ENCODE measurements at places on chromosomes 1 and 21.

GRCh38 chr1:6586404-6586816 is 6.6 kb downstream of the ZBTB48 start:
- no peak for DNase-seq

GRCh38 chr1:94542088-94542870 is 720 bp upstream of the F3 start:
- no peak for DNase-seq

- DNase-seq, result no peak
Observed at GRCh38 chr1:2330519-2331199, 60.7 kb downstream of the MORN1 start.

- no peak for DNase-seq
Observed at GRCh38 chr21:23578027-23578426, 2029.3 kb downstream of the MRPL39 start.

DNA sequence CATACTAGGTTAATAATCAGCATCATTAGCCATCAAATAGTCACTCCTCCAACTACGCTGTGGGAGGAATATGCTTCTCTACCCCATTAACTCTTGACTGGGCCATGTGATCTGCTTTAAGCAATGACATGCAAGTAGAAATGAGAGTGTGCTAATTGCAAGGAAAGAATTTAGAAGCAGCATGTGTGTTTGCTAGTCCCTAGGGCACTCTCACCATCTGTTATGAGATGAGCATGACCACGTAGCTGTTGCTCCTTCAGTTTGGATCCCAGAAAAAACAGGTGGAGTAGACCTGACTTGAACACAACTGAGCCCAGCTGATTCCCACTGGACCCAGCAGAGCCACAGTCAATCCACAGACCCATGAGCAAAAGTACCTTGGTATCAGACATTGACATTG is 19.7 kb upstream of the RGS7 start:
- no peak for DNase-seq

DNA sequence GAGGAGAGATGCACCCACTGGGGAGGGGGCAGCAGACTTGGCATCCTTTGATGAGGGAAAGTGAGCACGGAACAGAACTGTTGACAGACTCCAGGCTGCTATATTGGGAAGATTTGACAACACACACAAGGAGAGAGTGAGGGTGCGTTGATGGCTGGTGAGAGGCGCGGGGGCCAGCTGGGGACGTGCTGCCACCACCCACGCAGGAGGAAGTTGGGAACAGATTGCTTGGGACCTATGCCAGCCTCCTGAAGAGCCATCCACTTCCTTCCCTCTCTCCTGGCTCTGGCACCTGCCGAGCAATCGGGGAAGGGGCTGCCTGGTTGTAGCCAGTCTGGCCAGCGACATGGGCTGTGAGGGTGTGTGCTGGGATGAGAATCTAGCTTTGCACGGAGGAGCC is 223.7 kb upstream of the CSF3R start:
- DNase-seq, result no peak

DNA sequence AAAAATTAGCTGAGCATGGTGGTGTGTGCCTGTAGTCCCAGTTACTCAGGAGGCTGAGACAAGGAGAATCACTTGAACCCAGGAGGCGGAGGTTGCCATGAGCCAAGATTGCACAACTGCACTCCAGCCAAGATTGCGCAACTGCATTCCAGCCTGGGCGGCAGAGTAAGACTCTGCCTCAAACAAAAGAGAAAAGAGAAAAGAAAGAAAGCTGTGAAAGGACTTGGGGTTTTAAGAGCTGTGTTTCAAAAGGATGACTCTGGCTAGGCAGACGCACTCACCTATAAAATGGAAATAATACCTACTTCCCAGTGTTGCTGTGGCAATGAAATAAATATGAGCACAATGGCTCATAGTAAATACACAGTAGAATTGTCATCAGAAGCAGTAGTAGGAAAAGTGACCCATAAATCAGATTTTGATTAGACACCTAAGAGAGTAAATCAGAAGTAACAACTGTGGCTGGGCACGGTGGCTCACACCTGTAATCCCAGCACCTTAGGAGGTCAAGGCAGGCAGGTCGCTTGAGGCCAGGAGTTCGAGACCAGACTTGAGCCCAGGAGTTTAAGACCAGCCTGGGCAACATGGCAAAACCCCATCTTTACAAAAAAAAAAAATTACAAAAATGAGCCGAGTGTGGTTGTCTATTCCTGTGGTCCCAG is 45.9 kb upstream of the PUM1 start:
- no peak for DNase-seq

DNA sequence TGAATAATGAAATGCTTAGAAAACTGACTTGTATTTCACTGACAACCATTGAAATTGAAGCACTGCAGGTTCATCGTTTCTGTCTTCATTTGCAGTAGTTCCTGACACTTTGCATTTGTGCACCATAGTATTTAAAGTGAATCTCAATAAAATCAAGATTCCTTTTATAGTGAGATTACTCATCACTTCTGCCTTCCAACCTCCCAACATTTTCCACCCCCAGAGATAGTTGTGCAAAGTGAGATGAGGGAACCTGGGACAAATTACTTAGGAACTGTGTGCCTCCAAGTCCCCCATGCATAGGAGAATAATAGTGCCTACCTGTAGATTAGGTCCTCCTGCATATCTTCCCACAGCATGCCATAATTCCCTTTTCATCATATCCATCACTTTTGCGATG is 114.9 kb upstream of the DPT start:
- DNase-seq, result no peak

DNA sequence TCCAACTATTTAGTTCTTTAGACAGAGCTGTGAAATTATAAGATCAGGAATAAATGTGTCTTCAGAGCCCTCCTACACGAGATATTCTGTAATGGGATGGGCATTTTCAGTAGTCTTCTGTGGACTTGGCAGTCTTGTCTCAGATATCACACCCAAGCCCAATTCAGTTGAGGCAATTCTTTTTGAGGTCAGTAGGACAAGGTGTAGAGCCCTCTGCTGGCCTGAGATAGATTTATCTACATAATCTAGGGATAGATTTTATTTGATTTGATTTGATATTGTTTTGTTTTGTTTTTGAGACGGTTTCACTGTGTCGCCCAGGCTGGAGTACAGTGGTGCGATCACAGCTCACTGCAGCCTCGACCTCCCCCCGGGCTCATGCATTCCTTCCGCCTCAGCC is 77.5 kb downstream of the FMN2 start:
- DNase-seq, result peak; percentile 13

DNA sequence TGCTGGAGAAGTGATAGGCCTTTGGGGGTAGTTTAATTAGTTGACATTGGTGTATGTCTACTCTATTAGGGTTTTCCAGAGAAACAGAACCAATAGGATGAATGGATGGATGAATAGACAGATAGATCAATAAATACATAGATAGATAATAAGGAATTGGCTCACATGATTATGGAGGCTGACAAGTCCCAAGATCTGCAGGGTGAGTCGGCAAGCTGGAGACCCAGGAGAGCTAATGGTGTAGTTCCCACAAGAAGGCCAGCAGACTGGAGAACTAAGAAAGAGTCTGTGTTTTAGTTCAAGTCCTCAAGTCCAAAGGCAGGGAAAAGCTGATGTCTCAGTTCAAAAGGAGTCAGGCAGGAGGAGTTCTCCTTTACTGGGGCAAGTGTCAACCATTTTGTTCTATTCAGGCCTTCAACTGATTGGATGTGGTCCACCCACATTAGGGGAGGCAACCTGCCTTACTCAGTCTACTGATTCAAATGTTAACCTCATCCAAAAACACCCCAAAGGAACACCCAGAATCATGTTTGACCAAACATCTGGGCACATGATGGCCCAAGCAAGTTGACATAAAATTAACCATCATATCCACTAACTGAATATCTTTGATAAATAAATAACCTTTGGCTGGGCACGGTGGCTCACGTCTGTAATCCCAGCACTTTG is 4.5 kb upstream of the SDE2 start:
- DNase-seq, result no peak

- DNase-seq, result peak; percentile 85
Observed at GRCh38 chr1:198669023-198669698, 30.3 kb downstream of the PTPRC start.

DNA sequence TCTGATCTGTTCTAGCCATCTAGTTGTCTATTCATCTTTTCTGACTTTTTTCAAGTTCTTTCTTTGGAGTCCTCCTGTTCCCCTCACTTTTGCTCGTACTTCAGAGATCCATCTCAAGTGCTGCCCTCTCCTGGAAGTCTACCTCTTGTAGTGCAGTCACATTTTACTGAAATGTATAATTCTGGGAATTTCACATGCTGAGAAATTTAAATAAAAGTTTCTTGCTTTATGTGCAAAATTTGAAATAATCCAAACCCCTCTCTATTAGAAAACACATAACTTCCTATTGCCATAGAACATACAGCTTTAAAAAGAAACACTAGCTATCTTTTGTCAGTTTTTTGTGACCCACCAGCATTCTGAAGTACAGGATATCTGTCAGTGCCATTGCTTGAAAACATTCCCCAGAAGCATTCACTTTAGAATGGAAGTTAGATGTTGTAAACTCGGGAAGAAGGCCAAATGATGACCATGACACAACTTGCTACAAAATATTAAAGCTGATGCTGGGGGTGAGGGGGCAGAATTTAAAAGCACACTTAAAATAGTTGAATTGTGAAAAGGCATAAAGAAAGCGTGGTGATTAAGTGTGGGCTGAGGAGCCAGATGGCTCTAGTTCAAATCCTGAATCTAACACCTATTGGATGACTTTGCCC is 22.0 kb downstream of the RLF start:
- DNase-seq, result no peak

GRCh38 chr1:5244631-5245285 is 590.3 kb downstream of the AJAP1 start:
- no peak for DNase-seq

DNA sequence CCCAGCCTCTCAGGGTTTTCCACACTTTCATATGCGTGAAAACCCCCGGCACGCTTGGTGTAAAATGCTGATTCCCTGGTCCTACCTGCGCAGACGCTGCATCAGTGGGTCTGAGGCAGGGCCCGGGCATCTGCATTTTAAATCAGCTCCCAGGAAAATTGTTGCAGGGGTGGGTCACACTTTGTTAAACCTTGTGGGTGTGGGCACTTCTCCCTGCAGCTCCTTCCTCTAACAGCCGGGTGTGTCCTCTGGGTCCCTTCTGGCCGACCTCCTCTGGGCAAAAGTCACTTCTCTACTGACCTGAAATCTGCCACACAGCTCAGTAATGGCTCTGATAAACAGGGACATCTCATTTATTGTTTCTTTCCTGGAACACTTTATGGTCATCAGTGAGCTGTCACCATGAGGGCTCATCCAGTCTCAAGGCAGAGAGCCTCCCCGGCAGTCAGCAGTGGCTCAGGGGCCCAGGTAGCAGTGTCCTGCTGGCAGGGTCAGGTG is 52.8 kb upstream of the TMPRSS2 start:
- DNase-seq, result no peak

GRCh38 chr21:38170283-38170682 is 86.5 kb upstream of the KCNJ15 start:
- no peak for DNase-seq

DNA sequence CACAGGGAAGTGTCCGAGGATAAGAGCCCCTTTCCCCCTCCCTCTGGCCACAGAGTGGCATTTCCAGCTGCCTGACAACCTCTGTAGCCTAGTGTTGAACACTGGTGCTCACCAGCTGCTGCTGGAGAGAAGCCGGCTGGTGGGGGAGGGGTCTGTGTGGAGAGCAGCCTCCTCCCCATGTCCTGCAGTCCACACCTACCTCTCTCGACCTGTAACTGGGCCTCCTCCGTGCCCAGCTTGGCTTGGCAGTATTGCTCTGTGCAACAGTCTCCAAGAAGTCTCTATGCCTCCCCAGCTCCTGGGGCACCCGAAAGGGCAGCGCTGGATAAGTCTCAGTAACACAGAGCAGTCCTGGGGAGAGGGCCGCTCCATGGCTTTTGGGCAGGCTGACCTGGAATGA is 17.0 kb downstream of the PAPPA2 start:
- DNase-seq, result no peak

DNA sequence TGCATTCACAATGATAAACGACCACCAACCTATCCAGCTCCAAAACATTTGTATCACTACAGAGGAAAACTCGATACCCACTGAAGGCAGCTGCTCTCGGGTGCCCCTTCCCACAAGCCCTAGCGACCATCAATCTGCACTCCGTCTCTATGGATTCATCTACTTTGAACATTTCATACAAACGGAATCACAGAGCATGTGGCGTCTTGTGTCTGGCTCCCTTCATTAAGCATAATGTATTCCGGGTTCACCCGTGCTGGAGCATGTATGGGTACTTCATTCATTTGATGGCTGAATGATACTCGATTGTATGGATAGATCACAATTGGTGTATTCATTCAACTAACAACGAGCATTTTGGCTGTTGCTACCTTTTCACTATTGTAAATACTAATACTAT is 340.2 kb downstream of the SMYD3 start:
- no peak for DNase-seq

DNA sequence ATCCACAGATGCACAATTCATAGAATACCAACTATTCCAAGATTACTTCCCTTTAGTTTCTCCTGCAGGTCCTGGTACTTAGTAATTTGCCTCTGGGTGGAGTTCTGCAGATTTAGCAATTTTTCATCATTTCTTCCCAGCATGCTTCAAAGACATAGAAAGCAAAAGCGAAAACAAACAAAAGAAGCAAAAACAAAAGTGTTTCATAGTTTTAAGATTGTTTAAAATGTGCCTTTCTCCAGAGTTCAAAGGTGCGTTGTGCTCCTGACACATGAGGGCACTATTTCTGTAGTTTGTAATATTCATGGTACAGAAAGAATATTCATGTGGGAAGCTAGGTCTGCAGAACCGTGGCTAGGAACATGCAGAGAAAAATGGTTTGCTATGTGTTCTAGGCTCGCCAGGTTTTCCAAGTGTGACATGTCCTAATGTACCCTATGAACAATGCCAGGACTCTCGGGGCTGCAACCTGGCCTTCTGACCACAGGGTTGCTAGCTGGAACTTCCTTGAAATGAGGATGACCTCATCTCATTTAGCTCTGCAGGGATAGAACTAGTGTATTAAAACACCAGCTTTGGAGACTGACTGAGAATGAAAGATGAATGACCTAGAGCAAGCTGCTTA is 30.0 kb upstream of the RCSD1 start:
- peak; percentile 77 for DNase-seq

DNA sequence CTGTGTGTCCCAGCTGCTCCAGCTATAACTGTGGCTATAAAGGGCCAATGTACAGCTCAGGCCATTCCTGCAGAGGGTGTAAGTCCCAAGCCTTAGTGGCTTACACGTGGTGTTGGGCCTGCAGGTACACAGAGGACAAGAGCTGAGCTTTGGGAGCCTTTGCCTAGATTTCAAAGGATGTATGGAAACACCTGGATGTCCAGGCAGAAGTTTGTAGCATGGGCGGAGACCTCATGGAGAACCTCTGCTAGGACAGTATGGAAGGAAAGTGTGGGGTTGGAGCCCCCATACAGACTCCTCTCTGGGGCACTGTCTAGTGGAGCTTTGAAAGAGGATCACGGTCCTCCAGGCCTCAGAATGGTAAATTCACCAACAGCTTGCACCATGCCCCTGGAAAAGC is 113.9 kb downstream of the RGS21 start:
- DNase-seq, result no peak

GRCh38 chr1:3242408-3243260 is 173.6 kb downstream of the PRDM16 start:
- DNase-seq, result peak; percentile 59
